AG09309 (cell line): ENCODE measurements at places on chromosomes 13 and 19.
A peak's percentile ranks its signal among the peaks of the same experiment; 100 is the strongest.

DNA sequence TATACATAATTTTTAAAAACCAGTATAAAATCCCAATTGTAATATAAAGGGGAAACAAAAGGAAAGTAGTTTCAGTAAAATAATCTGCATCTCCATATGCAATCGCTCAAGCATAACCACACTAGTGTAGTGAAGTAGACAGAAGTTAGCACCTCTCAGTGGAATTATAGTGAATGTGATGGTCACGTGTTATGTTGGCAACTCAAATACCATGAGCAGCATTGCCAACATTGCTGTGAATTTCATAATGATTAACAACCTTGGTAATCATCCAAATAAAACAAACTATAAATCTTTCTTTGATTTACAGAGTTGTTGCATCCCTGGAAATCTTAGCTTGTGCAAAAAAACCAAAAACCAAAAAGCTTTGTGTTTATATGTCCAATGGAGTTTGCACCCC is 77.3 kb upstream of the SIAH3 start:
- DNase-seq, result no peak

- DNase-seq, result no peak
Measured at GRCh38 chr19:14517840-14518505, at the start of gene DNAJB1. TSS of gene DNAJB1 (minus strand) at chr19:14518397. CDS start at chr19:14518349, 48 bp downstream.

DNA sequence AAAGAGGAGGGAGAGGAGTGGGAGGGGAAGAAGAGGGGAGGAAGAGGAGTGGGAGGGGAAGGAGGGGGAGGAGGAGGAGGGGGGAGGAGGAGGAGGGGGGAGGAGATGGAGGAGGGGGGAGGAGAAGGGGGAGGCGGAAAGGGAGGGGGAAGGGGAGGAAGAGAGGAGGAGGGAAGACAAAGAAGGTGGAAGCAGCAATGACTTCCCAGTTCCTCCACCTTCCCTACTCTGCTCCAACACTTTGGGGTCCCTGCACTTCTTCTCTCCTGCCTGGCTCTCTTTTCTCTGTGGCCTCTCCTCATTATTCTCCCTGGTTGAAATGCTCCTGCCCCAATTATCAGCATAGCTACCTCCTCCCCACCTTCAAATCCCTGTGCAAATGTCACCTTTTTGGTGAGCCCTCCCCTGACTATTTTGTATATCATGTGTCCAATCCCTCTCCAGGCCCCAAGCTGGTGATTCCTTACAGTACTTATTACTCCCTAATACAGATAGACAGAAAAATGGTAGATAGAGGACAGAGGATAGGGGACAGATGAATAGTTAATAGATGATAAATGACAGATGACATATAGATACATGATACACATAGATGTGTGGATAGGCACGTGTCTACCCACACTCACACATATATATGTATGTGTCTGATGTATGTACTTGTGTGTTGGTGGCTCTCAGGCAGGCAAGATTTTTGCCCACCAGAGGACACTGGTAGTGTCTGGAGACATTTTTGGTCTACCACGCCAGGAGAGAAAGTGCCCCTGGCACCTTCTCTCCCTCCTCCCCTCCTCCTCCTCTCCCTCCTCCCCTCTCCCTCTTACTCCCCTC is 25.2 kb downstream of the NLRP9 start:
- DNase-seq, result no peak

- DNase-seq, result no peak
Measured at GRCh38 chr13:105721016-105721415, 814.4 kb downstream of the EFNB2 start.

DNA sequence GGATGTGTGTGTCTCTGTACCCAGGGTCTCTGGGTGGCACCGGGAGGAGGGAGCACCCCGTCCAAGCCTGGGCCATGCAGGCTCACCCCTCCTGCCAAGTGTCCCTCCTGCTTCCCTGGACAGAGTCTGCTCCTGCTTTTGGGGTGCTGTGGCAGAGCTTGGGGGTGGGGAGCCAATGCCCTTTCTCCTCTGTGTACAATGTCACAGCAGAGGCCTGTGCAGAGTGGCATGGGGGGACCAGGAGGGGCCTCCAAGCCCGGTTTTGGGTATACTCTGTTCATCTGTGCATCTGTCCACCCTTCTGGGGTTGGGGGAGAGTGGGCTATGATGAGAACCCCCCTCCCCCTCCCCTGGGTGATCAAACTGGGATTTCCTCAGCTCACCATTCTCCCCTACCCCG is 33.5 kb downstream of the PDE4A start:
- DNase-seq, result no peak

DNA sequence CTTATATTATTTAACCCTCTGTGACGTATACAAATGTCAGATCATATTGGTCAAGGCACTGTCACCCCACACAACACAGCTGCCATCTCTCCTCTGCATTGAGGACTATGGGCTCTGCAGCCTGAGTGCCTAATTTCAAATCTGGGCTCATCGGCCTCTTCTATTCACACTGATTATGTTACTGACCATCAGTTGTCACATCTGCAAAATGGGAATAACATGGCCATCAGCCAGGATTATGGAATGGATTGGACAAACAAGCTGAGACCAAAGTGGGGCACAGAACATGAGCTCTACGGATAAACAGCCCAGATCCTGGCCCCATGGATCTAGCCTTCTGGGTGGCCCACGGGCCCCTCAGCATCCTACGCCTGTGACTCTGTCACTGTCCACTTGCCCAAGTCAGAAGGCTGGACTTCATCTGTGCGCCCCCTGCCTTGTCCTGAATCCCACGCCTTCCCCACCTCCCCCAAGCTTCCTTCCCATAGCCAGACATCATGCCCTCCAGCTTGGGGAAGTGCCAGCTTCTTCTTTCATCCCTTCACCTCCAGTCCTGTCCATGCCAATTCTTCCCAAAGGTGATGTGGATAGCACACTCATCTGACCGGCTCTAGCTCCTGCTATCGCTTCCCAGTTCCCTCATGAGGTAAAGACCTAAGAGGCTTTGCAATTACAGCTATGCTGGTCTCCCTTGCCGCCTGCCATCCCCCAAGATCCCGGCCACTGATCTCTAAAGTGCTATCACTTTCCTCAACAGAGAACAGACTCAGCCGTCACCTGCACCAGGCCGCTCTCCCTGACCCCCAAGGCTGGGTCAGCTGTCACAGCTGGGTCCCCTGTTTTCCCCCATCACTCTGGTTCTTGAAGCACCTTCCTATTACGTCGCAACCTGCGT is 872 bp downstream of the FARSA start:
- no peak for DNase-seq

DNA sequence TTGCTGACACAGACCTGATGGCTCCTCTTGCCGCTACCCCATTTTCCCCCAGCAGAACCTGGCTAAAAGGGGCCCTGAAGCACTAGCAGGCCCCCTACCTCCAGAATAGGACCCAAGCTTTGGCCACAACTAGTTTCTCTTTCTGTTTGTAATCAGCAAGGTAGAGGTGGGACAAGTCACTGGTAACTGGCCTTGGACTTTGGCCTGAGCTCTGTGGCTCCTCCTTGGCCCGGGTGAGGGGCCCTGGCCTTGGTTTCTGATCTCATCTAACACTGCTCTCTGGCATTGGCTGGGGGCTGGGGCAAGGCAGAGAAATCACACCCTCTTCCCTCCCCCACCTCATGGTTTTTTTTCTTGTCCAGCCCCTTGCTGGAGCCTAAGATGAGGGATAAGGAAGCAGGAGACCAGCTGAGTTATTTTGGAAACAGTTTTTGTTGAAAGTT is 2.1 kb downstream of the CALM3 start:
- no peak for DNase-seq

DNA sequence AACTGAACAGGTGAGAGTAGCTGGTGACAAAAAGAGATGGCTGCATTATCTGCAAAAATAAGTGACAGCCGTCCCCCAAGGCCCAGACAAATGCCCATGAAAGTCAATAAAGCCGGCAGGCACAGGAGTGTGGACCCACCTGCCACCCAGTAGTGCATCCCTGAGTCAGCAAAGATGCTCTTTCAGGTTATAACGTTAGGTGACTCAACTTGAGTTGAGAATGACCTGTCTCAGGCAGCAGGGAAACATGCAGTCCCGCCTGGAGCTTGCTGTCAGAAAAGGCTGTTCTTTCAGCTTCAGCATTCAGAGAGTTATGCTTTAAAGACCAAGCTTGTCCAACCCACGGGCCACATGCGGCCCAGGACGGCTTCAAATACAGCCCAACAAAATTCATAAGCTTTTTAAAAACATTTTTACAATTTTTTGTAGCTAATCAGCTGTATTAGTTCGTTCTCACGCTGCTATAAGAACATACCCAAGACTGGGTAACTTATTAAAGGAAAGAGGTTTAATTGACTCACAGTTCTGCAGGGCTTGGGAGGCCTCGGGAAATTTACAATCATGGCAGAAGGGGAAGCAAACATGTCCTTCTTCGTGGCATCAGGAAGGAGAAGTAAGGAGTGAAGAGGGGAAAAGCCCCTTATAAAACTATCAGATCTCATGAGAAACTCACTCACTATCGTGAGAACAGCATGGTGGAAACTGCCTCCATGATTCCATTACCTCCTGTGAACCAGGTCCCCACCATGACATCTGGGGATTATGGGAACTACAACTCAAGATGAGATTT is 110.4 kb downstream of the RAB20 start:
- no peak for DNase-seq

GRCh38 chr13:79481685-79482052 is 714 bp downstream of the NDFIP2 start:
- no peak for DNase-seq

- peak; percentile 40 for DNase-seq
Measured at GRCh38 chr19:38213911-38214625, 10.0 kb downstream of the DPF1 start.

DNA sequence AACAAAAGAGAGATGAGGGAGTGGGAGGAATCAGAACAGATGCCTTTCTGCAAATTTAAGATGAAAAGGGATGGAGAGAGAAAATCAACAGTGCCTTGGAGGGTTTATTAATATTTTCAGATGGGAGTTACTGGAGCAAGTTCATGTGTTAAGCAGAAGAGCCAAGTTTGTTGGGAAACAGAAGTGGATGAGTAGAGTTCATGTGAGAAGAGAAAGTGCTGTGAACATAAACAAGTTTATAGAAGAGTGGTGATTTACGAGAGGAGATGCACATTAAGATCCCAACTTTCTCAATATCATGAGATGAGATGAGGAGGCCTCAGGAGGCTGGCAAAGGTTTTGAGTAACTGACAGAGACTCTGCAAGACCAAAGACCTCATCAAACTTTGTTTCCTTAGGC is 274.1 kb upstream of the HTR2A start:
- DNase-seq, result no peak

GRCh38 chr19:15115080-15115479 is 7.9 kb downstream of the SYDE1 start:
- no peak for DNase-seq

DNA sequence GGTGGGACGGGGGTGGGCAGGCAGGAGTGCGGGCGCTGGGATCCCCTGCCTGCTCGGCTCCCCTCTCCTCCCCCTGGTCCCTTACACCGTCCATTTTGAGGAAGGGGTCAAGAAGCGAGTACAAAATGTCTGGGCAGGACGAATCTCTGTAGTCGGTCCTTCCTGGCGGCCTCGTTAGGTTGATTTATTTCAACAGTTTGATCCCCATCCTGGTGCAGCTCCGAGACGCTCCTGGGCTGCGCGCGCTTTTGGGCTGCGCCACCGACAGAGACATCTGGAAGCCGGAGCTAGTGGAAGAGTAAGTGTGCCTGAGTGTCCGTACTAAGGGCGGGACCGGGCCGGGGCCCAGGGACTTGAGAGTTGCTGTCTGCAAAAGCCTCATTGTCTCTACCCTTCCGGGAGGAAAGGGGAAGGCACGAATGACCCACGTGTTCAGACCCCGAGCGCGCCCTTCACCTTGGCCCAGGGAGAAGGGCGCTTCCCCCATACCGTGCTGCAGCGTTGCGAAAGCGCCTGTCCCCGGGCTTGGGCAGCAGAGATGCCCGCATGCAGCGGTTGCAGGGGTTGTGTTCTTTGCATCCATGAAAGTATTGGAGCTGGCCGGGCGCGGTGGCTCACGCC is 1.8 kb downstream of the ZNF114 start:
- DNase-seq, result no peak

GRCh38 chr13:32581177-32581786 is 5.0 kb upstream of the PDS5B start:
- no peak for DNase-seq

DNA sequence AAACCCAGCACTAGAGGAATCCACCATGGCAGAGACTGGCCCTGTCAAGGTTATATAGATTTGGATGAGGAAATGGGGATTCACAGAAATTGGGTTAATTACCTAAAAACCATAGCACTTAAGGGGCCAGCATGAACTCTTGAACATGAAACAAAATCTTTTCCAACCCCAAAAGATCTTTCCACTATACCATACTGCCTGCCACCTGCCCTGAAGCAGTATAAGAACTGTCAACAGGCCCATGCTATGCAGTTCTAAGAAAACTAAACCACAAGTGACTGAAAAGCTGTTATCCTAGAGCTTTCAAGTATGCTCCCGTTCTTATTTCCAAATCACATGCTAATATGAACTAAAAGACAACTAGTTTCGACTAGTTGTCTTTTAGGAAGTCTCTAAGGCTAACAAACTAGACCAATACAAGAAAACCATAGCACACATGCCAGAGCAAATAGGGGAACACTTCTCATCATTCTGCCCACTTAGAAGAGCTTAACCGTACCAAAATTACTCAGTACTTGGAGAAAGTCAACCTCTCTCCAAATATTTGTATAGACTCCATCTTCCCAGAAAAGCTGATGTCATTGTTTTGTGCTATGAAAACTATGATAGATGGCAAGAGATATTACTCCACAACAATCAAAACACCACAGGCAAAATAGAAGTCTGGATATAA is 27.5 kb downstream of the HSPH1 start:
- no peak for DNase-seq

GRCh38 chr19:12652219-12652618 is 14.3 kb downstream of the MAN2B1 start:
- DNase-seq, result no peak

DNA sequence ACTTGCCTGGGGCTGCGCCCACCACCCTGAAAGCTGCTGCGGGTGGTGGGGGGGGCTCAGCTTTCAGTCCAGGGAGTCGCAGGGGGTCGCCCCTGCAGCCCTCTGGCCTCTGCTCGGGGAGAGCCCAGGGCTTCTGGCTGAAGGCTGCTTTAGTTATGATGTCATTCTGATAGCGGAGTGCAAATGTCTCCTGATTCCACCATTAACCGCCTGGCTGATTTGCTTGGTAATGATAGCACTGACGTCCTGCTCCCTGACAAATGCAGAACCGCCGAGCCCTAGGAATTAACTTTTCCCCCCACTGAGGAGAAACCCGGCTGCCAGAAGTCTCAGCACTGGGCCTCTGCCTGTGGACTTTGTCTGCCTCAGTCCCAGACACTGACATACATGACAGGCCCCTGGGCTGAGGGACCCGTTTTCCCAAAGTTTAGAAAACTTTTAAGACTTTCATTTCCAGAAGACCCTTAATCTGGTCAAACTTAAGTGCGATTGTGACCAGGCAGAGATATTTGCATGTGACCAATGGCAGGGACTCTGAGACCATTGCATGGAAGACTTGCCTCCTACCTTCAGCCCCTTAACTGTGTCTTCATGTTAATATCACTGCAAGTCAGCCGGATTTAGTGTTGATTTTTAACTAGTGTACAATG is 142.5 kb upstream of the ZNF536 start:
- no peak for DNase-seq
